ENCODE measurements at places on chromosomes 2 and 18.

DNA sequence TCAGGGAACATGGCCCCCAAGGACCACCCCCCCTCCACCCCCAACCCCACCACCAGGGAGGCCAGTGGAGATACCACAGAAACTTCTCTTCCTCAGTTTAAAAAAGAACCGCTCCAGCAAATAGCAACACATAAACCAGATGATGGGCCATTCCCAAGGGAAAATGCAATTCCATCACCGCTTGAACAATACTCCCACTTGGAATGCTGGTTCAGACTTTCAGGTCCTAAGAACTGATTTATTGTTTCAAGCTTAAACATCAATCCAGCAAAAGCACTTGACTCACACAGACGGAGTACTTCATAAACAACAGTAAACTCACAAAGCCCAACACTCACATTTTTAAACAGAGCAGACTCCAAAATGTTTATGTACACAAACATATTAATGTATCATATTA is 6.9 kb downstream of the HDAC4 start:
- peak; percentile 4 for DNase-seq

- no peak for DNase-seq
These were observed 82.5 kb upstream of the MAP3K20 start for GRCh38 chr2:172993139-172993538.

DNA sequence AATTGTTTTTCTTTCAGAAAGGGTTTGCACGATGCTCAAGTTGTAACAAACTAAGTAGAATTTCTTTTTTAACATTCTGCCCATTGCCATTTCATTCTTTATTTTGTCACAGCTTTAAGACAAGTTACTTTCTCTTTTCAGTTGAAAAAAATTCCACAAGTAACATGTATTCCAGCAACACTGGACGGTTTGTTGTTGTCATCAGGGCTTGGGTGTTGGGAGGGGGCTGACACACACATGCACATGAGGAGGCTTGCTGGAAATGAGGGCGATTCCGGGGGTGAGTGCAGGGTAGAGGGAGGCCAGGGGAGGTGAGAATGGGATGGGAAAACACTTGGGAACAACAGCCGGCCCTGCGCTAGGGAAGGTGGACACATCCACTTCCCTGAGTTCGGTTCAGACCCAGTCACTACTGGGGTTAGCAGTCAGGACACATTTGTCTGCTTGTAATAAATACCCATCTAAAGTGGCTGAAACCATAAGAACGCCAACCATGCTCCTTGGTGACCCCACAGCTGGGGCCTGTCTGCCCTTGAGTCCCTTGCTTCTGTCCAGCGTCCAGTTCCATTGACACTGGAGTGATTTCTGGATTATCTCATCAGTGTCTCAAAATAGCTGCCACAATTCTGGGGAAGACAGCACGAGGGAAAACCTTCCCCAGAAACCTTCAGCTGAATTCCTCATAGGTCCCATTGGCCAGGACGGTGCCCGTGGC is 141.8 kb upstream of the BCL2L11 start:
- DNase-seq, result no peak

GRCh38 chr2:38745267-38745666 is 5.9 kb downstream of the SRSF7 start:
- no peak for DNase-seq

GRCh38 chr2:67514515-67514914 is 117.4 kb downstream of the ETAA1 start:
- no peak for DNase-seq

- no peak for DNase-seq
These were observed 86.3 kb downstream of the ALPK2 start for GRCh38 chr18:58542426-58543159.

GRCh38 chr2:130728007-130728454 is 839 bp upstream of the GPR148 start:
- no peak for DNase-seq

DNA sequence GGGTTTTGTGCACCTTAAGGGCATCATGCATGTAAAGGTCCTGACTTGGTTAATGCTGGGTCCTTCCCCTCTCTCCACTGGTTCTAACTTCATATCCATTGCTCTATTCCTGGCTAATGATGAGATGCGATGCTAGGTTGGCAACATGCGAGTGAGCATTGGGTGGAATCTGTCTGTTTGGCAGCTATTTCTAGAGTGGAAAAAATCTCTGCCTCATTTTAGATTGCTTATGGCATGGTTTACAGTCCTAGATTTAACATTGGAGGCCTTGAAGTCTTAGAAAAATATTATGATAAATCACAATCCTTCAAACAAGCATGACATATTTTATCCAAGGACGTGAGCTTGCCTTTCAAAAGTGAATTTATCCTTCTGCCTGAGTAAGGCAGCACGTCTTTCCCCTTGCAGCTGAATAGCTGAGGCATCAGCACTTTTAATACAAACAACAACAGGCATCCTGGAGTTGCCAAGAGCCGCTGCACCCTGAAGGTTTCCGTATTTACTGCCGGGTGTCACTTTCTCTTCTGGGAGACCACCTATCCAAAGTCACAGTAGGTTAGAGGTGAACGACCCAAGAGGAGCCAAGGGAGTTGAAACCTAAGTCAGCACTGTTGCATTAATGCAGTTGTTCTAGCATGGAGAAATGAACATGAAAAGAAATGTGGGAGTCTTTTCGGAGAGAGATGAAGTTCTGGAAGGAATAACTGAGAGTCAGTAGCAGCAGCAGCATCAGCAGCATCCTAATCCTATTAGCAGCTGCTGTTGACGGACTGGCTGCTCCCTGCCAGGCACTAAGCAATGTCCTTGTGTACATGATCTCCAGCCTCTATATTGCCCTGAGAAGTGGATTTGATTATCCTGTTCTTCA is 78.4 kb downstream of the MAPK4 start:
- no peak for DNase-seq

GRCh38 chr2:57720728-57721627 is 325.6 kb upstream of the VRK2 start:
- peak; percentile 33 for DNase-seq

GRCh38 chr18:3914109-3914508 is 464.1 kb downstream of the TGIF1 start:
- DNase-seq, result no peak

DNA sequence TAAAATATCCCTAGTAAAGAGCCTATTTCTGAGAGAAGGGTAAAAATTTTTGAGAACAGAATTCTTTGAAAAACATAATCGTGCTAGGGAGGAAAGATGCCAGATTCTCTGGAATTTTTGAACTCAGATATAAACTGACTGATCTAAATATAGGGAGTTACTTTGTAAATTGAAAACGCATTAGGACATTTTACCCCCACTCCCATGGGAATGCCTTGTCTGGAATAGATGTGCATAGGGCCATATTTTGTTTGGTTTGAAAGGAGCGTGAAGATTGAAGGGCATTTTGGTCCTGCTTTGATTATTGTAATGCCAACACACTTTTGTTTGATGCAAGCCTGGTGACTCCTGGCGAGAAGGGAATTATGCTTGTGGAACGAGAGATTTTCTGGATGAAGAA is 158.7 kb upstream of the DPP10 start:
- DNase-seq, result no peak

DNA sequence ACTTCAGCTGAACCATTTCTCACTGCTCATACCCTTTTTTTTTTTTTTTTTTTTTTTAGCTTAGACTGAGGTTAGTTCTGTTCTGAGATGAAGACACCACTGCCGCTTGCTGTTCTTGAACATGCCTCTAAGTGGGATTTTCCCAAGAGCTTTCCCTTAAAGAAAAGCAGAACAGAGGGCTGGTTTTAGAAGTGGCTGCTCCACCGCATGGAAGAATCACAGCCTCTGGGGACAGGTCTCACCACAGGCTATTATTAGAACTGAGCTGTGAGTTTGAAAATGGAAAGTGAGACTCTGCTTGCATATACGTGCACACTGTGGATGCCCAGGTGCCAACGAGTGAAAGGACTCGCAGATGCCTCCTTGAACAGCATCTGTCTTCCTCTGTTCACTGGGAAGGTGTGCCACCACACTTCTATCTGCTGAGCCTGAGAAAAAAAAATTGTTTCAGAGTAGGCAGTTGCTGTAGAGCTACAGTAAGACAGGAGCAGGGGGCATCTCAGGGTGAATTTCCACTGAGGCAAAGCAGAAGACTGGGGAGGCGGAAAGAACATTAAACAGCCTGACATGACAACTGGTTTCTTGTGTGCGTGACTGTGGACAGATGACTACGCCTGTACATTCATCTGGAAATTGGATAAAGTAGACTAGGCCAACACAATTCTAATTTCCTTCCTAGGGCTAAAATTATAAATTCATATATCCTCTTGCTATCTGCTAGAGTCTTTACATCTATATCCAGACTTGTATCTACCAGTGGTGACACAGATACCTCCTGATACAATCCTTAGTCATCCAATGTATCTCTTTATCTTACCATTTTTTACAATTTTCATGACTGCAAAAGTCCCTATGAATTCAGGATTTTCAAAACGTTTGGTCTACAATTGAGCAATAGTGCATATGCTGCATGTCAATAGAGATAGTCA is 1045.7 kb upstream of the CELF4 start:
- no peak for DNase-seq

DNA sequence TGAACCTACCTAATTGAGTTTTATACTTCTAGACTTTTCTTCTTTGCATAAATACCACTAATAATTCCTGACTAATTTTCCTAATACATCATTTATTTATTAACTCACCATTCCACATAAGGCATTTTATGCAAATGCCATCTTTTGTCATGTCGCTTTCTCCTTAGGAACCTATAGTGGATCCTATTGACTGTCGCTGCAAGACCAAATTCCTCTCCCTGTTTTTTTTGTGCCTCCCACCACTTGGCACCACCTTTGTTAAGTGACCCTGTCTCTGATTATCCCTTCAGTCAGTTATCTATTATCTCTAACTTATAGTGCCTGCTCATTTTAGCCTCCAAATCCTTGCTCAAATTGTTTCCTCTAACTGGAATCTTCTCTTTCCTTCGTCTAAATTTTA is 19.5 kb downstream of the UNC80 start:
- no peak for DNase-seq

DNA sequence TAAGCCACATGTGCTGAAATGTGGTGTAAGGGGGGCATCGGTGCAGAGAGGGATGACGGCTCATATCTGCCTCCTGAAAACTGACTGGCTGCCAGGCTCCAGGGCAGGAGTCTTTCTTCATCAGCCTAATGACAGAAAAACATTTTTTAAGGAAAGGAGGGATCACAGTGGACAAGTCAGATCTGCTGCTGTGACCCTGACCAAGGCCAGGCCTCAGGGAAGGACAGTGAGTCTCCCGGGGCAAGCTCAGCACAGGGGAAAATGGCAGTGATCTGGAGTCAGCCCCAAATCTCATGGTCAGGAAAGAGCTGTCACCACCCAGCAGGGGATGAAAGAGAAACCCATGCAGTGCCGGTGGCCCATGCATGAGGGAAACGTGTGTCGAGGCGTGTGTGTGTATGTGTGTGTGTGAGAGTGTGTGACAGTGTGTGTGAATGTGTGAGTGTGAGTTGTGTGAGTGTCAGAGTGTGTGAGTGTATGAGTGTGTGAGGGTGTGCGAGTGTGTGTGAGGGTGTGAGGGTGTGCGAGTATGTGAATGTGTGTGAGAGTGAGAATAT is 134.5 kb downstream of the INHBB start:
- DNase-seq, result no peak

GRCh38 chr18:63183952-63184770 is 135.4 kb downstream of the BCL2 start:
- DNase-seq, result no peak

GRCh38 chr18:44786257-44786656 is 105.6 kb downstream of the SETBP1 start:
- DNase-seq, result no peak

- no peak for DNase-seq
These were observed 89.5 kb upstream of the ZNF519 start for GRCh38 chr18:14221689-14222088.

- DNase-seq, result no peak
These were observed 179.9 kb downstream of the RPIA start for GRCh38 chr2:88871336-88871735.

DNA sequence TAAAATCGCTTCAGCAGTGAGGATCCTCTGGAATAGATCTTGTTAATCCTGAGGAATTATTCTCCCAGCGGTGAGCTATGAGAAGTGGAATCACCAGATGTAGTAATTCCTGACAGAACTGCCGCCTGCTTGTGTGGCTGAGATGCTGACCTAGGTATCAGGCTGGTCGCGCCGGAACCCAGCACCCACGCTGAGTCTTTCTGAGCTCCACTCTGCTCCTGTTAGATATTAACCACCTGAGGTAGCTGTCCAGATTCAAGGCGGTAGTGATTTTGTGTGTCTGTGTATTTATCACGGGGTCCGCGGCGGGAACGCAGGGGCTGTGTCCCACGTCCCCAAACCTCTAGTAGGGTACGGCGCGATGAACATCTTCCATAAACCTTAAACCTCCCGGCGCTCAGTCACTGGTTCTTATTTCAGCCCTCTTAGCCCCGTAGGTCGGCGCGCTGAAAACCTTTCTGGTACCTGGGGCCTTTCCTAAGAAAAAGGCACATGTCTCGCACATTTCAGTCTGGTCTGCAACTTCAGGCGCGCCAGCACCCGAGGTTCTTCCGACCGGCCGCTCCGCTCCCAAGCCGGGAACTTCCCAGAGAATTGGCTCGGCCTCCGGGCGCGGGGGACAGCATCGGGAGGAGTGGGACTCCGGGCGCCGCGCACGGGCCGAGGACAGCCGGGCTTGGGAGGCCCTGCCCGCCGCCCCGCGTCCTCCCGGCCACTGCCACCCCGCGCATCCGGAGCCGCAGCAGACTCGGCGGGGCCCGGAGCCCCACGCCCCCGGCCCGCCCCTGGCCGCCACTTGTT is 542 bp upstream of the CNNM3 start:
- no peak for DNase-seq

GRCh38 chr18:42471885-42472284 is 516.9 kb downstream of the PIK3C3 start:
- DNase-seq, result no peak

Data from ovary (tissue), 10 donors.